Stimulated activated CD4-positive, alpha-beta T cell treated with anti-CD3 and anti-CD28 coated beads, Interleukin-1b, Interleukin-23, amount 100 ng/mL, for 24 hours (primary cell): ENCODE measurements at places on chromosomes 2 and 18.

DNA sequence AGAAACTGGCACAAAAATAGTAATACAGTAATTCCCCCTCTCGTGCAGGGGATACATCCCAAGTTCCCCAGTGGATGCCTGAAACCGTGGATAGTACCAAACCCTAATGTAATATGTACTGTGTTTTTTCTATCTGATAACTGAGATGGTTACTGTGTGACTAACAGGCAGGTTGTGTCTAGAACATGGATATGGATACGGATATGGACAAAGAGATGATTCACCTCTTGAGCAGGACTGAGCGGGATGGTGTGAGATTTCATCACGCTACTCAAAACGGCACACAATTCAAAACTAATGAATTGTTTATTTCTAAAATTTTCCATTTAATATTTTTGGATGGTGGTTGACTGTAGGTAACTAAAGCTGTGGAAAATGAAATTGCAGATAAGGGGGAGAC is 3.4 kb downstream of the MBD1 start:
- no peak for DNase-seq

- DNase-seq: no peak
Measured at GRCh38 chr18:9100796-9101195, 1.7 kb upstream of the NDUFV2 start.

DNA sequence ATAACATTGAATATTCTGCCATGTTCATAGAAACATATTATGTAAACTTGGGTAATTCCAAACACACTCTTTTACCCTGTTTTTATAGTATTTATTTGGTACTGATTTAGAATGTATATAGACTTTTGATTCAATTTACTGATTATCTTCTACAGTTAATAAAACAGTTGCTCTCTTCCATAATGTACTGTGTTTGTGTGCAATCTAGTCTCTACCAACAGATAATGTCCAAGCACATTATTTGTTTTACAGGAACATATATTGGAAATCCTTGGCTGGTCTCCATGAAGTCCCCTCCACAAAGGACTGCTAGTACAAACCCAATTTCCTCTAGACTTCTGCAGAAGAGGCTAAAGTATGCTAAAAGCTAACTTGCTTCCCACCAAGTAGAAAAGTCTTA is 386.6 kb downstream of the RND3 start:
- DNase-seq: no peak

DNA sequence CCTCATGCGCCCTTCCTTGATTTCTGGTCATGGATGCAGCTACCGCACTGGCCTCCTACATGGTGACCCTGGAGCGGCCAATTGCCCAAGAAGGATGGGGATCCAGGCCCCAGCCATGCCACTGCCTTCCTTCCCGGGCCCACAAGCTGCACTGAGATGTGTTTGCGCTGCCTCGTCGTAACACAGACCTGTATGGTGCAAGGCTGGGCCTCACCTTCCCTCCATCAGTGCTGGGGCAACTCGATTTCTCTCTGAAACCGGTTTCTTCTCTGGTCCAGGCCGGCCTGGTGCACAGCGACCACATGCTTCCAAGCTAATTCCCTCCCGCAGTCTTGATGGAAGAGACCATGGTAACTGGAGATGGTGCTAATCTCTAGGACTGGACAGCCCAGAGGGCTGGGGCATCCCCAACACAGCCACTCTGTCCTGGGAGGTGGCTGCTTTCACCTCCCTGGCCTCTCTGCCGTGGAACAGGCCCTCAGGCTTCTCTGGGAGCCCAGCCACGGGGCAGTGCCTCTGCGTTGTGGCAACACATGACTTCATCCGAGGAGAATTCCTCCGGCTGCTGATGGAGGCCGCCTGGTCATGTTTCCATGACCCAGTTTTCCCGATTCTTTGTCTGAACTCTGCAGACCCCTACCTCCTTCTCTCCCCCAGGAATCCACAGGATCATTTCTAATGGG is 184.2 kb downstream of the GLI2 start:
- DNase-seq: no peak

- DNase-seq: no peak
Measured at GRCh38 chr2:240463274-240463865, 27.9 kb downstream of the GPC1 start.

- no peak for DNase-seq
Measured at GRCh38 chr2:69645921-69646320, 2.4 kb upstream of the AAK1 start.

DNA sequence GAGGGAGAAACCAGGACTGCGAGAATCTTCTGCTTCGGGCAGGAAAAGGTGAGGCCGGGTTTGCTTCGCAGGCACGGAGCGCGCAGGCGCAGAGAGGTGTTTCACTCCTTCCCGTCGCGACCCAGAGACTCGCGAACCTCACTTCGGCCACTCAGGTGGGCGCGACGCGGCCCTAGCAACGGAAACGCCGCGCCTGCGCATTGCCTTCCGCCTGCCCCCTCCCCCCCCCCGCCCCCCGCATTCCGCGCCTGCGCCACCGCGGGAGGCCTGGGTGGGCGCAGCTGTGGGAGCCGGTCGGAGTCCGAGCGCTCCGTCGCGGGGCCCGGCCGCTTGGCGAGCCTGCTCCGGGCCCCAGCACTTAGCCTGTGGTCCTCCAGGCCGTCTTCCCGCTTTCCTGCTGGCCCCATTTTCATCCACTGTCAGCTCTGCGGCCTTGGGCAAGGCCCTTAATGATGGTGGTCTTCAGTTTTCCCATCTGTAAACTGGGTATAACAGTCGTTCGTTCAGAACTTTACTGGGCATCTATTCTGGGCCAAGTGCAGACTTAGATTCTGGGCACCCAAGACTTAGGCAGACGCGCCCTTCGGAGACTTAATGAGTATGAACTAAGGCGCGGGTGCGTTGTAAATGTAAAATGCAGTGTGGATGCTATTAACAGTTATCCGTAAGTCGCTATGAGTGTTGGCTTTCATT is 62.1 kb upstream of the ACKR3 start:
- DNase-seq: peak; percentile 22

- DNase-seq: no peak
Measured at GRCh38 chr18:56245866-56246580, 392.4 kb downstream of the TXNL1 start.

- DNase-seq: no peak
Measured at GRCh38 chr2:209525834-209526281, 102.0 kb downstream of the MAP2 start.

- DNase-seq: no peak
Measured at GRCh38 chr18:45619826-45620201, 4.5 kb downstream of the SLC14A2 start.

GRCh38 chr2:239693761-239694415 is 293.1 kb upstream of the HDAC4 start:
- DNase-seq: no peak

- no peak for DNase-seq
Measured at GRCh38 chr2:44543773-44544725, 182.3 kb downstream of the CAMKMT start.

DNA sequence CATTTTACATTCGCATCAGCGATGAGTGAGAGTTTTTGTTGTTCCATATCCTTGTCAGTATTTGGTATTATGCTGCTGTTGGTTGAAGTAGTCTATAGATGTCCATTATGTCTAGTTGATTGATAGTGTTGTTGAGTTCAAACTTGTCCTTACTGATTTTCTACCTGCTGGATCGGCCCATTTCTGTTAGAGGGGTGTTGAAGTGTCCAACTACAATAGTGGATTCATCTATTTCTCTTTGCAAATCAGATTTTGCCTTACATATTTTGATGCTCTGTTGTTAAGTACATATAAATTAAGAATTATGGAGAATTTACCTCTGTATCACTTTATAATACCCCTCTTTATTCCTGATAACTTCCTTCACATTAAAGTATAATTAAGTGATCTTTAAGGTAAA is 8.7 kb downstream of the SPOPL start:
- no peak for DNase-seq

DNA sequence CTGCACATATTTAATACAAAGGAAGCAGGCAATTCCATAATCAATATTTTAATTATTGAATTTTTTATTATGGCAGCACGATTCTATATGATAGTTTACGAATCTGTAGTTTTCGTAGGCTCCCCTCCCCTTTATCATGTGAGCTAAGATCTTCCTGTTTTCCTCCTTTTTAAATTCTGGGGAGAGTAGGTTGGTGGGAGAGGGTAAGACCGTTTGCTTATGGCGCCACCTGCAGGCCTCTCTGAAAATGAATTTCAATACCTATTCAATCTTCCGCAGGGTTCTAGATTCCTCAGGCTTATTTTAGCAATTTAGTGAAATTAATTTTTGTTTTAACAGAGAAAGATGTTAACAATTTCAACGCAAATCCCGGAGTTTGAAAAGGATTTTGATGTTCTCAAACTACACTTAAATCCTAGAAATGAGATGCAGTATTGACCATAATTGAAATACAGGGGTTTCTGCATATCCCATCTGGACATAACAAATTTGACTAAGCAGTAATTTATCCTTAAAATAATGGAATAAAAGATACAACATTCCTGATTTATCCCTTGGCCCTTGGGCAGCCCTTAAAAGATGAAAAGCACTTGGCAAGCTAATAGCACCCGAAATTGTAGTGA is 12.8 kb upstream of the GBX2 start:
- DNase-seq: no peak

- peak; percentile 19 for DNase-seq
Measured at GRCh38 chr2:237475704-237476141, 11.3 kb upstream of the MLPH start.

GRCh38 chr2:203438528-203438927 is 96.6 kb downstream of the RAPH1 start:
- DNase-seq: no peak

DNA sequence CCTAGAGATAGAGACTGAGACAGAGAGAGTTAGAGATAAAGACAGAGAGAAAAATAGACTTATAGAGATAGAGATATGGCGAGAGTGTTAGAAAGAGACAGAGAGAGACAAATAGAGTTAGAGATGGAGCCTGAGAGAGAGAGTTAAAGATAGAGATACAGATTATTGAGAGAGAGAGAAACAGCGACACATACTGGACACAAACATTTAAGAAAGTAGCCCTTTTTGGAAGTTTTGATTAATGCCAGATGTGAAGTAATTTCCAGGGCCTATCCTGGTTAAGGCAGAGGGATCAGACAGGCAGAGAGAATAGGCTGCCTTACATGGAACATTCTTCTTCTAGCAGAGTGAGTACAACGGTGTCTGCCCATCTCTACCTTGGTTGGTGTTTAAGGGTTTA is 311.6 kb upstream of the CDH7 start:
- no peak for DNase-seq

DNA sequence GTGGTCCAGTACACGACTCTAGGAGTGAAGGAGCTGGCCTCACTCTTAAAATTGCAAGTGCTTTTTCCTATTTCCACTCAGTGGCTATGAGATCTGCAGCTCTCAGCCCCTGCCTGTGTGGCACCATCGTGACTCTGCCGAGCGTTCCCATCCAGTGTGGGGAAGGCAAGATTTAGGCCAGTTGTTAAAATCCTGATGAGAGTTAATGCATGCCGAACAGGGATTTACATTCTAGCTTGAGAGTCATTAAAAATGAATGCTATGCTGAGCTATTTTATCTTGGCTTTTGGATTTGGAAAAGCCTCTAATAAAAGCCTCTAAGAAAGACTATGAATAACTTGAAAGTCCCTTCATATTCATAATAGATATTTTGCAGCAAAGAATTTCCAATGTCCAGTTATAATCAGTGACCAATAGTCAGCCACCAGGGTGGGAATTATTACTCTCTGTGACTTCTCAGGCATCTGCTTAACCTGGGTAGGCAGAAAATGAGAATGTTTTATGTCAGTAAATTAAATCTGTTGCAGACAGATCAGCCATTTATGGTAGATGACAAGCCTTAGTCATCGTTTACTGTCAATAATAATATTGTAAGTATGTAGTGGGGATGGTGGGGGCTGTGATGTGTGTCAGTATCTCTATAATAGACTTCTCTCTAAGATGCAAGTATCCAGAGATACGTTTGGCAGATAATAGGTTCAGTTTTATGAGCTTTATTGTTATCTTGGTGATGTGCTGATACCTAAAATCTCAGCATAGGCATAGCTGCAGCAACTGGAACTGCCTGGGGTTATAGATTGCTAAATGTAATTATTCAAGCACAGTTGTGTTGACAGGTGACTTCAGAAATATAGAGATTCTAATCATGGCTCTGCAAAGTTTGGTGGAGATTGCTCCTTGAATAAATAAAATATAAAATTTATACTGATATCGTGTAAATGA is 207.8 kb downstream of the SOCS6 start:
- DNase-seq: no peak

DNA sequence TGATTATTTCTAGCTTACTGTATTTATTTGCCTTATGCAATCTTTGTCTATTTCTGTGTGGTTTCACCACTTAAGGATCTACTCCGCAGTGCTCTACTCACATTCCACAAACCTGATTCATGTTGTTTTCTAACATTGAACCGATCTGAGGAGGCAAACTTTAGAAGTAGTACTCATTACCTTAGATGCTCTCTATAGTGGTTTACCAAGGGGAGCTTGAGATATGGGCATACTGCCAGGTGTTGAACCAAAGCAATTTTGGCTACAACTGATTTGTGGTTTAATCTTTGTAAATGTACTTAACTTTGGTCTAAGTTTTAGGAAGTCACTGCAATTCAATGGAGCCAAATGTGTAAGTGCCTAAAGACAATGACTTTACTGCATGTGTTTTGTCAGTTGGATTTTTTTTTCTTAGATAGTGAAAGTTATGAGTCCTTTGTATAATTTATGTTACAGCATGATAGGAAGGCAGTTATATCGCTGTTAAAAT is 50.1 kb downstream of the MAP2 start:
- DNase-seq: no peak

- no peak for DNase-seq
Measured at GRCh38 chr2:30645081-30645744, 162.0 kb downstream of the CAPN13 start.

DNA sequence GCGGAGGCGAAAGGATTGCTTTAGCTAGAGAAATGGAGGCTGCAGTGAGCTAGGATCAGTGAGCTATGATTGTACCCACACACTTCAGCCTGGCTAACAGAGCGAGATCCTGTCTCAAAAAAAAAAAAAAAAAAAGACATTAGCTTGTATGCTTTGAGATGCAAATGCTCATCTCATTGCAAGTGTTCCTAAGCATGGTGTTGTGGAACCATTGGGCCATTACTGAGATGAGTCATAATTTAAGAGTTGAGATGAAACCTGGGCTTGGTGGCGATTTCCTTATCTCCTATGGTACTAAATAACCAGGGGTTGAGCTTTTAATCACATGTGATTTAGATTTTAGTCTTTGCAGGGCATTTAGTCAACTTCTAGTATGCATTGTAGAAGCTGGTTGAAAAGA is 2.2 kb downstream of the PLEKHA3 start:
- no peak for DNase-seq

DNA sequence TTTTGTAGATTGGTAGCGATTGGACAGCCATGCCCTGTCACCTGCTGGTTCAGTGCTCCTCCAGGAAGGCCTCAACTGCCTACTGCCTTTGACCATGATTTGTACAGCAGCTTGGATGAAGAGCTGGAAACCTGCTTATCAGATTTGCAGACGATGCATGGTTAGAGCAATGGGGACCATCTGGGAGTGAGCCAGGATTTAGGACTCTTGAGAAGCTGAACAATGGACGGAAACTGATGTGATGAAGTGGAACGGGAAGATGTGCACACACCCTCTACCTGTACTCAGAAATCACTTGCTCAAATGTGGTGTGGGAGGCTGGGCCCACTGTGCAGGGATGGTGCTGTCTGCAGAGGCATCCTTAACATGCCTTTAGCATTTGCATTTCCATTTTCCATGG is 57.2 kb downstream of the NCK2 start:
- no peak for DNase-seq
